ENCODE measurements at places on chromosomes 1 and 21.

- DNase-seq, result no peak
Measured at GRCh38 chr1:84434081-84434769, 35.9 kb downstream of the DNASE2B start.

DNA sequence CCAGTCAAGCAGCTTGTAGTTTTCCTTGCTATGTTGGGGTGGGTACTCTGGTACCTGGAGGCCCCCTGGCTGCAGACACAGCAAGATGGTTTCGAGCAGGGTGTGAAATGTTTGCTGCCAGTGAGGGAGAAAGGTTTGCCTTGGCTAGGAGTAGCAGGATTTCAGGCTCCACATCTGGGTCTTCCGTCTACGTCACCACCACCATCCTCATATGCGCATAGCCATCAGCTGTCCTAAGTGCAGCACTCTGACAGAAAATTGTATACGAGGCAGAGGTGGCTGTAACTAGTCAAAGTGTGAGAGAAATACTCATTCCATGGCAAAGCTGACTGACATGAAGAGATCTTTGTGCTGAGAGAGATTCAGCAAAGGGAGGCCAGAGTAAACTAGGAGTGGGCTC, 212.6 kb downstream of the NFIA start:
- no peak for DNase-seq

DNA sequence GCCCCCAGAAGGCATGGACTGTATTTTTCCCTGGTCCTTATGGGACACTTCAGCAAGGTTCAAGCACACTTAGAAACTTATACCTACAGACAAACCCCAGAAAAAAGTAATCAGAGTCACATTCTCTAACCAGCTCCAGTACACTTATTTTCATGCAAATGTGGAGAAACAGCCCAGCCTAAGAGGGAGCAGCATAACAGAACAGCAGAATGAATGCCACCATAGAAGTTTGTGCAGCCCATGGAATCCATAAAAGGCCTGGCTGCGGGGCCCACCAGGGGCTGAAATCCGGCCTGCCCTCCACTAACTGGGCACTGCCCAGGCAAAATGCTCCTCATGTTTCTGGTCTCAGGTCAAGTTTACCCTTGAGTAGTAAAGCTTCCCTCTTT, 60.4 kb upstream of the ATP1A1 start:
- DNase-seq, result no peak

- DNase-seq, result peak; percentile 23
Measured at GRCh38 chr1:196355206-196355786, 252.9 kb downstream of the KCNT2 start.

DNA sequence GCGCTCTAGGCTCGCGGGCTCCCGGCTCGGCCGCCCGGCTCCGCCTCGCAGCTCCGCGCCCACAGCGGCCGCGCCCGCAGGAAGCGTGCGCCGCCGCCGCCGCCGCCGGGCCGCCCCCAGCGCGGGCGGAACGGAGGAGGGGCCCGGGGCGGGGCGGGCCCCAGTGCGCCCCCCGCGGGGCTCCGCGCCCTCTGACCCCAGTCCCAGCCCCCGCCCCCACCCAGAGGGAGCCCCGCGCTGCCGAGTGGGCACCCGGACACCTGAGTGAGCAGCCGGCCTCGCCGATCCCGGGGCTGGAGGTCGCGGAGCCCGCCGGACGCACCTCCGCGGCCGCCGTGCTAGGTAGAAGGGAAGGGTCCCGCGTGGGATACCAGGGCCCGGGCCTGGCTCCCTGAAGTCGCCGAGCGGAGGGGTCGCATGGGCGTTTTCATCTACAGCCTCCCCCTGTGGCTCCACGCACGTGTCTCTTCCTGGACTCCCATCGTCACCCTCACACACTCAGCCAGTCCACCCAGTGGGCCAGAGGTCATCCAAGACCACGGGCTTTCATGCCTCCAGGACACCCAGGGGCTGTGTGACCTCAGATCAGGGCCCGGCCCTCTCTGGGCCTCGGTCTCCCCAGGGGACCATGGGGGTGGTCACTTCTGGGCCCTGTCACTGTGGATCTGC, at the start of gene SDC3:
Gene SDC3, minus strand, starts transcription at position 63 of the 669 bp plus-strand sequence. CDS start 172 bp downstream, outside the sequence.
- no peak for DNase-seq

Measured in NAMALWA (cell line).